ENCODE measurements at places on chromosomes 16 and 17. TPM values are rescaled to one million over a fixed set of nuclear protein-coding genes. Genes with fewer than 3 reads are reported as not detected.

DNA sequence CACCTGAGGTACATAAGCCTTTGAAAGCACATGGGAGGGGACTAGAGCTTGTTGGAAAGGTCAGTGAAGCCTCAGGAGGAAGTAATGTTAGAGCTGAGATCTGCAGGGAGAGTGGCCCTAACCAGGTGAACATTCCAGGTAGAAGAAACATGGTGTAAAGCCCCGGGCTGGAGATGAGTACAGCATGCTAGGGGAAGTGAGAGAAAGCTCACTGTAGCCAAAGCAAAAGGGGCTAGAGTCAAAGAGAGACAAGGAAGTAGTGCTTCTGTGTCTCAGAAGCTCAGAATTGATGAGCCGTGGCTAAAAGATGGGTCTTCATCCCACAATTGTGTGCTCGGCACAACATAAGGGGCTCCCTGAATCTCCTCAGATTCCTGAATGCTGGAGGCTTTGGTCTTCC lies 481.8 kb downstream of the XYLT1 start:
- no peaks in the 10 kb centered on the region for H3K27me3 ChIP-seq
- DNase-seq, result no peak

DNA sequence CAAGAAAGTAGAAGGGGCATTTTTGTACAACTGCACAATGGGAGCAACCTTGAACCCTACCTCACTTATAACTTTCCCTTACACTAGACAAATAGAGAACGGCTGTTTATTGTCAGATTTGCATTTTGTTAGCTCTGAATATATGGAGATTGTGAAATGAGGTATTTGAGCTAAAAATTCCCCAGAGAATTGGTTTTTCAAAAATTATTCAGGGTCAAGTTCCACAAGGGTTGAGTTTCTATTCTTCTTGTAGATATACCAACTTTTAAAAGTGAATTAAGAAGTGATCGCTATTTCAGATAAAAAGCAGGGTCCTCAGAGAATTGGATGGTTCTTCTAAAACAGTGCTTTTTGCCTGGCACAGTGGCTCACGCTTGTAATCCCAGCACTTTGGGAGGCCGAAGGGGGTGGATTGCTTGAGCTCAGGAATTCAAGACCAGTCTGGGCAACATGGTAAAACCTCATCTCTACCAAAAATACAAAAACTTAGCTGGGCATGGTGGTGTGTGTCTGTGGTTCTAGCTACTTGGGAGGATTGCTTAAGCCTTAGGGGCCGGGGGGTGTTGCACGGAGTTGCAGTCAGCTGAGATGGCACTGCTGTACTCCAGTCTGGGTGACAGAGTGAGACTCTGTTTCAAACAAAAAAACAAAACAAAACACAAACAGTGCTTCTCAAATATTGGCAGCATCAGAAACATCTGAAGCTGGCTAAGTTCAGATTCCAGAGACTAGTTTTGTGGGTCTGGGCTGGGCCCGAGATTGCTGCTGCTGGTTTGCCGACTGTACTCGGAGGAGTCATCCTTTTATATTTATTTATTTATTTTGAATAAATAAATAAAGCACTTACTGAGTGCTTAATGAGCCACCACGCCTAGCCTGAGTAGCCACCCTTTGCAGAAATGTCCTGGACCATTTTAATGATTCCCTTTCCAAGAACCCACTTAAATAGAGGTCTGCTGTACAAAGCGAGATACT lies 50.9 kb downstream of the PECAM1 start:
- H3K36me3 ChIP-seq, result no peaks in the 10 kb centered on the region
- H3K4me3 ChIP-seq, result no peak overlapping the region
- H3K4me1 ChIP-seq, result peaks cover 62% of the 10 kb centered on the region
- no peak for DNase-seq

GRCh38 chr16:5044011-5044540 lies 10.3 kb upstream of the NAGPA start:
- no peak overlapping the region for H3K4me3 ChIP-seq
- H3K36me3 ChIP-seq, result no peaks in the 10 kb centered on the region
- H3K27ac ChIP-seq, result no peak overlapping the region
- H3K27me3 ChIP-seq, result no peaks in the 10 kb centered on the region
- no peaks in the 10 kb centered on the region for H3K4me1 ChIP-seq
- DNase-seq, result peak; percentile 94

DNA sequence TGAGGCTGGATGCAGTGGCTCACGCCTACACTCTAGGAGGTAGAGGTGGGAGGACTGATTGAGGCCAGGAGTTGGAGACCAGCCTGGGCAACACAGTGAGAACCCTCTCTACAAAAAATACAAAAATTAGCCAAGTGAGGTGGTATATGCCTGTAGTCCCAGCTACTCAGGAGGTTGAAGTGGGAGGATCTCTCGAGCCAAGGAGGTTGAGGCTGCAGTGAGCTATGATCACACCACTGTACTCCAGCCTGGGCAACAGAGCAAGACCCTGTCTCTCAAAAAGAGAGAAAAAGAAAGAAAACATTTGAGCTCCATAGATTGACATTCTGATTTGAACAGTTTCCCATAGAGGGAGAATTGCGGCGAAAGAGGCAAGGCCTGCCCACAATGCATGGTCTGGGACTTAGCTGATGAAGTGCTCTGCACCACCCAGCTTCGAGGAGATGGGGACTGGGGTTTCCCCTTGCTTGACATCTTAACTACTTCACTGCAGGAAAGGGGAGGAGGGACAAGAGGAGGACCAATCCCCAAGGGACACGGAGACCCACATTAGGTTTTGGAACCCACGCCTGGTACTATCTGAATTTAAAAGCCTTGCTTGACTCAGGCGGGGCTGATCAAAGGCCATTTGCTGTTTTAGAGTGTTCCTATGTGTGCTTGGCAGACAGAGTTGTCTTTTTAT lies 21.7 kb downstream of the MSI2 start:
- no peak overlapping the region for H3K27ac ChIP-seq
- no peak for DNase-seq
- no peaks in the 10 kb centered on the region for H3K27me3 ChIP-seq
- H3K4me3 ChIP-seq, result no peak overlapping the region
- no peaks in the 10 kb centered on the region for H3K36me3 ChIP-seq

DNA sequence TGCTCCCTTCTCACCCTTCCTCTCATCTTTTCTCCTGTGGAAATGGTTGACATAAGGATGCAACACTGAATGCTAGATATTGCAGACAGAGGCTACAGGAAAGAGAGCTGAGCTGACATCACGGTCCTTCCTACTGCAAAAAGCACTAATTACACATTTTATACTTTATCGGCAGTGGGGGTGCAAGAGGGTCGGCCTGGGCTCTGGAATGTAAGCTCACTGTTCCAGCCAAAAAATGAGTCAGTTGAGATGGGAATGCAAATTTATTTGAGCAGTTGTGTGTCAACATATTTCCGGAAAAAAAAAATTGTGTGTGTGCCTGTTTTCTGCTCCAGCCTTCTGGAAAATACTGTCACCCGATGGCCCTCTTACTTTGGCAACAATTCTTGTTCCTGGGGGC lies 14.1 kb upstream of the MRTFB start:
- peak overlapping the region; percentile 42 for H3K27ac ChIP-seq
- no peaks in the 10 kb centered on the region for H3K4me1 ChIP-seq
- no peak overlapping the region for H3K4me3 ChIP-seq
- H3K27me3 ChIP-seq, result no peaks in the 10 kb centered on the region

DNA sequence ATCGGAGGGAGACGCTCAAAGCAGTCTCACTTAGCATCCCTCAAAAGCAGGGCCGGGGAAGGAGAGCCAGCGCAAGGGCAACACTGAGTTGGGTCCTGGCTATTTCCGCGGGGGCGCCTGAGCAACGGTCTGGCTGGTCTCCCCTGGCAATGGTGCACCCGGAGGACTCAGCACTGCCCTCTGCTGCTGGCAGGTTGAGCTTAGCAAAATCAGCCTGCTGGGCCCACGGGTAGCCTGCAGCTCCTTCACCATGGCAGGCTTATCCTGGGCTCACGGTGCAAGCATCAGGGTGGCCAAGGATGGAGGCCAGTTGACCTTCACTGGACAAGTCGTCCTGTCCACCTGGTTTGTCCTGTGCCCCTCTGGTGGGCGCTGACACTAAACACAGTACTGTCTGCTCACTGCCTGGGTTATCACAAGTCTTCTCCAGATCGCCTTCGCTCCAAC lies 14.4 kb upstream of the ALDH3A1 start:
- peak; percentile 84 for DNase-seq
- H3K4me3 ChIP-seq, result no peak overlapping the region
- no peaks in the 10 kb centered on the region for H3K36me3 ChIP-seq
- no peaks in the 10 kb centered on the region for H3K27me3 ChIP-seq

DNA sequence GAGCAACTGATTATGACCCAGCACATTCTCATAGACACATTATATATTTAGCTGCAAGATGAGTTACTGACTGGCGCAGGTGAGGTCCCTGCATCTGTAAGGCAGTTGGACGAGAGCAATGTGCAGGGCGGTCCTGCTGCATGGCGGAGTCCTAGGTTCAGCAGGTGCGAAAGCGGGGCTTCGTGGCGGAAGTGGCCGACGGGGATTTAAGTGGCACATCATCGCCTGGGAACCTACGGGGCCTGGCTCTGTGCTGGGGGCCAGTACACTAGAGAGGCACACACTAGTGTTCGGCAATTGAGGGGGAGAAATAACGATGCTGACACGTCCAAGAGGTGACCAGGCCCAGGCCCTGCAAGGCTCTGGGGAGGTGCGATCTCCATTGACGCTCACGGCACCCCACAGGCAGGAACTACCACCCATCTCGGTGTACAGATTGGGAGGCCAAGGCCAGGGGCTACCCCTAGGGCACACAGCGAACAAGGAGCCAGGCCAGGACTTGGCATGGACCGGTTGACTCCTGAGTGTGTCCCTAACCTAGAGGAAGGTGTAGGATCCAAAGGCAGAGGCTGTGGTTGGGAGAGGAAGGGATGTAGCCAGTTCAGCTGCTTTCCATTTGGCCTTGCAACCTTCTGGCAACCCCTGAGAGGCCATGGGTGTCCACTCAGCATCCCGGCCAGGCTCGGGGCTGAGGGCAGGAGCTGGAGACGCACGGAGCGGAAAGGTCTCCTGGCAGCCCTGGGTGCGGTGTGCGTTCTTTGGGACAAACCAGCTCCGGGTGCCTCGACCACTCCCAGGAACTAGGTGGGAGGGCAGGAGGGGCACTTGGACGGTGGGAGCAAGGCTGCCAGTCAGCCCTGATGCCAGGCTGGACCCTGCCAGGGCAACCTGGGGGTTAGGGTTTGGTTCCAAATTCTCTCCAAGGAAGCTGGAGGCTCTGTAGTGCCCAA lies 103.9 kb upstream of the CREBBP start:
- H3K4me1 ChIP-seq, result peaks cover 16% of the 10 kb centered on the region
- no peak overlapping the region for H3K27ac ChIP-seq
- no peak for DNase-seq
- H3K4me3 ChIP-seq, result no peak overlapping the region
- H3K27me3 ChIP-seq, result no peaks in the 10 kb centered on the region

DNA sequence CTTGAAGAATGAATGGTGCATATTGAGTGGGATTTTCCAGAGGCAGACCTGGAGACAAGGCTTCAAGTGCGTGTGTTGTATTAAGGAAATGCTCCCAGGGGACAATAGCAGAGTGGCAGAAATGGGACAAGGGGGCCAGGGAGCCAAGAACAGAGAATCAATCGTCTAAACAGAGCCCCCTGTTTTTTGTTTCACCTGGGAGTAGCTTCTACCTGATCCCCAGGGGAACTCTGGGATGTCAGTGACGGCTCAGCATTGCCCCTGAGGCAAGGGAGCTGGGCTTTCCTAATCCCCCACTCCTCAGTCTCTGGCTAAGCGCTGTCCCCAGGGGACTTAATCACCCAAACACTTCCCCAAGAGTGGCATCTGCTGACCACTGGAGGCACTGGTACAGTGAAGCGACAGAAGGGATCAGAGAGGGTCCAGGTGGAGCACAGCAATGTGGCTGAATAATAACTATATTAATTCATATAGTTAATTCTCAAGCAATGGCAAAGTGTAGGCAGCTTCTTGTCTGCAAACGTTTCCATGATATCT lies 35.7 kb upstream of the C16orf78 start:
- H3K4me1 ChIP-seq, result no peaks in the 10 kb centered on the region
- peak; percentile 67 for DNase-seq
- no peaks in the 10 kb centered on the region for H3K36me3 ChIP-seq
- no peak overlapping the region for H3K4me3 ChIP-seq

- no peaks in the 10 kb centered on the region for H3K36me3 ChIP-seq
- no peaks in the 10 kb centered on the region for H3K27me3 ChIP-seq
- H3K4me1 ChIP-seq, result peaks cover 32% of the 10 kb centered on the region
- DNase-seq, result no peak
- peak overlapping the region; percentile 85 for H3K4me3 ChIP-seq
These were observed 498 bp downstream of the LRRC37B start for GRCh38 chr17:32007463-32008298.

- H3K27me3 ChIP-seq, result no peaks in the 10 kb centered on the region
- no peaks in the 10 kb centered on the region for H3K36me3 ChIP-seq
- no peak overlapping the region for H3K27ac ChIP-seq
- DNase-seq, result no peak
- no peak overlapping the region for H3K4me3 ChIP-seq
- no peaks in the 10 kb centered on the region for H3K4me1 ChIP-seq
These were observed 112.7 kb downstream of the BRIP1 start for GRCh38 chr17:61750656-61751055.

DNA sequence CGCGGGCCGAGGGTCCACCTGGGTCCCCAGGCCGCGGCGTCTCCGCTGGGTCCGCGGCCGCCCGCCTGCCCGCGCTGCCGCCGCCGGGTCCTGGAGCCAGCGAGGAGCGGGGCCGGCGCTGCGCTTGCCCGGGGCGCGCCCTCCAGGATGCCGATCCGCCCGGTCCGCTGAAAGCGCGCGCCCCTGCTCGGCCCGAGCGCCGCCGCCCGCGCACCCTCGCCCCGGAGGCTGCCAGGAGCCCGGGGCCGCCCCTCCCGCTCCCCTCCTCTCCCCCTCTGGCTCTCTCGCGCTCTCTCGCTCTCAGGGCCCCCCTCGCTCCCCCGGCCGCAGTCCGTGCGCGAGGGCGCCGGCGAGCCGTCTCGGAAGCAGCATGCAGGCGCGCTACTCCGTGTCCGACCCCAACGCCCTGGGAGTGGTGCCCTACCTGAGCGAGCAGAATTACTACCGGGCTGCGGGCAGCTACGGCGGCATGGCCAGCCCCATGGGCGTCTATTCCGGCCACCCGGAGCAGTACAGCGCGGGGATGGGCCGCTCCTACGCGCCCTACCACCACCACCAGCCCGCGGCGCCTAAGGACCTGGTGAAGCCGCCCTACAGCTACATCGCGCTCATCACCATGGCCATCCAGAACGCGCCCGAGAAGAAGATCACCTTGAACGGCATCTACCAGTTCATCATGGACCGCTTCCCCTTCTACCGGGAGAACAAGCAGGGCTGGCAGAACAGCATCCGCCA lies 504 bp downstream of the FOXC2 start:
- DNase-seq, result no peak
- peak overlapping the region; percentile 47 for H3K27ac ChIP-seq
- peaks cover 17% of the 10 kb centered on the region for H3K4me1 ChIP-seq

DNA sequence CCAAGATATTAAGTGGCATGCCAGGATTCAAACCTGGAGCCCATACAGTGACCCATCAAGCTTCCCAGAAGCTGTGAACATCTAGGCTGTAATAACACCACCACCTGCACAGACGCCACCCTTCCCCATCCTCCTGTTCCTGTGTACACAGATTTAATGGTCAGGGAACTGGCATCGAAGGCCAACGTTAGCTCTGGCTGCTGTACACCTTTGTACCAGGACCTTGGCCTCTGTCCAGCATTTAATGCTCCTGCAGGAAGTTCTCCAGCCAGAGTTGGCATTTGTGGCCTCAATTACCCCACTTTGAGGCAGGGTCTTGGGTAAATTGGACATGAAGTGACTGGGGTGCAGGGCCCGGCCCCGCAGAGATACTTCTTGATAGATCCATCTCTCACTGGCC lies 49.3 kb downstream of the SCNN1B start:
- no peaks in the 10 kb centered on the region for H3K27me3 ChIP-seq
- no peak overlapping the region for H3K27ac ChIP-seq
- no peaks in the 10 kb centered on the region for H3K36me3 ChIP-seq
- no peak overlapping the region for H3K4me3 ChIP-seq

Gene C17orf107
- total RNA-seq, result 1.7 TPM

Gene KRT36
- not detected for total RNA-seq

Gene ADCY9
- 16.9 TPM for total RNA-seq

Gene CCDC43
- total RNA-seq, result 15.5 TPM

Gene ORC6
- 2.2 TPM for total RNA-seq

Gene NAGS
- 4.9 TPM for total RNA-seq

Measured in vagina (tissue), 2 donors.